ENCODE measurements at places on chromosomes 1 and 21.

DNA sequence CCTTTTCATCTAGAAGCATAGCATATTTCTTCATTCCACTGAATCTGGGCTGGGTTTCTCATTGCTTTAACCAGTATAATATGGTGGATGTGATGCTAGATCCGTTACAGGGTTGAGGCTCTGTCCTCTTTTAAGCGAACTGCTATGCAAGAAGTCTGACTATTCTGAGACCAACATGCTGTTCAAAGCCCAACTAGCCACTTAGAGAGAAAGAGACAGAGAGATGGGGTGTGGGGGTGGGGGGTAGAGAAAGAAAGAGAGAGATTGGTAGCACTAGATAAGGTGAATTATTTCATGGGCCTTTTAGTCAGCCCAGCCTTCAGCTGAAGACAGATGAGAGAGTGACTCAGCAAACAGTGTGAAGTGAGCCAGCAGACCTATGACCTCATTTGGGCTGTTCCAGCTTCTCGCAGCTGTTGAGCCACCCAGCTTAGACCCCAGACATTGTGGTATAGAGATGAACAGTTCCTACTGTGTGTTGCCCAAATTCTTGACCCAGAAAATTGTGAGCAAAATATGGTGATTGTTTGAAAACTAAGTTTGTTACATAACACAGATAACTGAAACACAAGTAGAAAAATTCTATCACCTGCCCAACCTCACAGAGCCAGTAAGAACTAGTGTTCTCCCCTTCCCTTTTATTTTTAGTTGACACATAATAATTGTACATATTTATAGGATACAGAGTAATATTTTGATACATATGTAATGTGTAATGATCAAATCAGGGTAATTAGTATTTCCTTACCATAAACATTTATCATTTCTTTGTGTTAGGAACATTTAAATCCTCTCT lies 40.7 kb upstream of the PRKACB start:
- peak; percentile 71 for DNase-seq

GRCh38 chr1:209567698-209568175 lies 15.8 kb upstream of the CAMK1G start:
- DNase-seq, result no peak

DNA sequence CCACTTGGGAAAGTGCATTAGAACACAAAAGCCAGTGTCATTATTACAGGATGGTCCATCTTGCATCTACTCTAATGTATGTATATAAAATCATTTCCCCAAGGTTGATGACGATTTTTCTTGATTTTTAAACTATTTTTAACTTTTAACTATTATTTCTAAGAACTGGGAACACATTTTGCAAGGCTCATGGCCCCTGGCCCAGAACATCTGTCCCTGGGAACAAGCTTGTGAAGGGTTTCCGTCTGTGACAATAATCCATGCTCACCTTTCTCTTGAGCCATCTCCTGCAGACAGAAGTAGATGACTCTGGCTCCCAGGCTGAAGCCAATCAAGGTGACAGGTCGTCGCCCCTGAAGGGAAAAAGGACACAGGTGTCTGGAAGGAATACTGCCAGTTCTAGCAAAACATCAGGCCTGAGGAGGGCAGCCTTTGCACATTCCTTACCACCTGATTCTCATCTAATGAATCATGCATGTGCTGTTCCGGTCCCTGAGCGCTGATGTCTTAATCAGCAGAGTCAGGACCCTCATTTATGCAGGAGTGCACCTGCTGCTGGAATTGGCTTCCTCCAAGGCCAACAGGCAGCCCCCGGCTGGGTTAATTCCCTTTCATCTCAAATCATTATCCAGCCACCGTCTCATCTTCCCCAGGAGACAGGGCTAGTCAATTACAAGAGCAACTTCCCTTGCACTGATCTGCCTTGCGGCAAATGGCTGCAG lies 62.5 kb downstream of the TMCO4 start:
- peak; percentile 86 for DNase-seq

- DNase-seq, result peak; percentile 56
Measured at GRCh38 chr1:154972517-154973343, 1.8 kb upstream of the CKS1B start.

- peak; percentile 53 for DNase-seq
Measured at GRCh38 chr1:236039740-236040685, 24.9 kb downstream of the NID1 start.

GRCh38 chr1:31759298-31760023 lies 4.7 kb downstream of the ADGRB2 start:
- DNase-seq, result peak; percentile 67

GRCh38 chr21:16372586-16372985 lies 642.8 kb downstream of the USP25 start:
- DNase-seq, result no peak

DNA sequence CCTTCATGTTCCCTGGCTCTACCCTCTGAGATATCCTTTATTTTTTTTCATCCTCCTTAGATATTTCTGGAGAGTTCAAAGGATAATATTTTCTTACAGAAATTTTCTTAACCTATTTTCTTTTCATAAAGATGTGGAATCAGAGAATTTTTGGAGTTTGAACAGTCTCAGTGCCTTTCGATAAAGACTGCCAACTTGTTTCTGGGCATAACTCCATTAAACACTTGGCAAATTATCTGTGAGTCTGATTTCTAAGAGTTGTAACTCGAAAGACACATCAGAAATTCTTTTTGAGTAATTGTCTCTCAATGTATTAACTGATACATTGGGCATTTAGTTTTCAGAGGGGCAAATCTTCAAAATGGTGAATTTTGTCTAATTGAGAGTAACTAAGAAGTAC lies 1255.6 kb downstream of the NCAM2 start:
- DNase-seq, result no peak

- no peak for DNase-seq
Measured at GRCh38 chr1:196178083-196178635, 430.1 kb downstream of the KCNT2 start.

DNA sequence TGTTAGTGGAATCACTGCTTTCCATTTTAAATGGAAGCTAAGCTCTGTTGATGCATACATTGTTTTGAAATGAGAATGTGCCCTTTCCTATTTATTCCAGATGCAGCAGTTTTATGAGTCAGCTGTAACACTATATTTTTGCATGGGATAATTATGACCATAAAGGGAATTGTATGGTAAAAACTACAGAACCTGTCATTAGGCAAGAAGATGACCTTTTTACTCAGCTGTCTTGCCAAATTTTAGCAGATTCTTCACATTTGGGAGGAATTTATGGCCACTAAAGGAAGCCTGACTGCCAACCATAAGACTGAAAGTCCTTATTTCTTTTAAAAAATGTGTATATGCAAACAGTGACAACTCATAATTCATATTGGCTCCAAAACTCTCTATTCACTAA lies 356.3 kb upstream of the PRMT6 start:
- DNase-seq, result no peak

DNA sequence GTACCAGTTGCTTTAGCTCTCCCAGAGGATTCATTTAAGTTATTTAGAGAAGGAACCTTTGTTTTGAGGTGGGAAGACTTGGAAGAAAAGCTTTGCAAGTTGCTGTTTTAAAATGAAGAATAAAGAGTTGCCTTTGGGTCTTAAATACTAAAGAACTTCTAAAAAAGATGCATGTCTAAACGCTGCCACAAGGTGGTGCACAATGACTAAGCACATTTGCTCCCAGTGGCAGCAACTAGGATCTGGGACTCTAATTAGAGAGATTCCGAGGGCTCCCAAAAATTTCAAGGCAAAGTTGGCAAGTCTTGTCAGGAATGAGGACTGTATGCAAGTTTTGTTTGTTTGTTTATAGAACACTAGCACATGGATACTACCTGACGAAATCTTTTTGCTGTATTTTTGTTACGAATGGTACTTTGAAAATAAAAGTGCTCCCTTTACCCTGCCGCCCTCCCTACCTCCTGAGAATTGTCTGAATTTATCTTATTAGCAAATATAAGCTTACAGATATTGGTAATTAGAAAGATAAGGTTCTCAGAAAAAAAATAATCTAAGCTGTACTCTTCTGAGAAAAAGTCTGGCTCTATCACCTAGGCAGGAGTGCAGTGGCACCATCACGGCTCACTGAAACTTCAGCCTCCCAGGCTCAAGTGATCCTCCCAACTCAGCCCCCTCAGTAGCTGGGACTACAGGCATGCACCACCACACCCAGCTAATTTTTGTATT lies 121.8 kb downstream of the HFM1 start:
- peak; percentile 88 for DNase-seq

- no peak for DNase-seq
Measured at GRCh38 chr1:81681114-81681513, 119.6 kb upstream of the ADGRL2 start.
